NCI-H2081 (cell line): ENCODE measurements at places on chromosomes 12 and 14.

DNA sequence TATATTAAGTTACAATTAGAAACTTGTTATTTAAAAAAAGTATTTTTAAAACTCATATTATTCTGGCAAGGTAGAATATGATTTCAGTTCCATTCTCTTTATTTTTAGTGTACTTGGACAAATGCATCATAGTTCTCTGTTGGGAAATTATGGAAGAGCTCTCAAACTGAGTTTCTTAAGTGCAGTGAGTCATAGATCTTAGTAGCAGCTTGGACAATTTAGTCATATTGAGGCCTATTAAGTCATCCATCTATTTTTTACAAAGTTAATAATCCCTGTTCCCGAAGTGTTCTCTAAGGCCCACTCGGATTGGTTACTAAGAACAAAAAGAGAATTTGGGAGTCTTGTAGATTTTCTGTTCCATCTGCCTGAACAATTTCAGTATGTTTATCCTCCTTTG lies 113.9 kb downstream of the ANO4 start:
- no peak for DNase-seq

DNA sequence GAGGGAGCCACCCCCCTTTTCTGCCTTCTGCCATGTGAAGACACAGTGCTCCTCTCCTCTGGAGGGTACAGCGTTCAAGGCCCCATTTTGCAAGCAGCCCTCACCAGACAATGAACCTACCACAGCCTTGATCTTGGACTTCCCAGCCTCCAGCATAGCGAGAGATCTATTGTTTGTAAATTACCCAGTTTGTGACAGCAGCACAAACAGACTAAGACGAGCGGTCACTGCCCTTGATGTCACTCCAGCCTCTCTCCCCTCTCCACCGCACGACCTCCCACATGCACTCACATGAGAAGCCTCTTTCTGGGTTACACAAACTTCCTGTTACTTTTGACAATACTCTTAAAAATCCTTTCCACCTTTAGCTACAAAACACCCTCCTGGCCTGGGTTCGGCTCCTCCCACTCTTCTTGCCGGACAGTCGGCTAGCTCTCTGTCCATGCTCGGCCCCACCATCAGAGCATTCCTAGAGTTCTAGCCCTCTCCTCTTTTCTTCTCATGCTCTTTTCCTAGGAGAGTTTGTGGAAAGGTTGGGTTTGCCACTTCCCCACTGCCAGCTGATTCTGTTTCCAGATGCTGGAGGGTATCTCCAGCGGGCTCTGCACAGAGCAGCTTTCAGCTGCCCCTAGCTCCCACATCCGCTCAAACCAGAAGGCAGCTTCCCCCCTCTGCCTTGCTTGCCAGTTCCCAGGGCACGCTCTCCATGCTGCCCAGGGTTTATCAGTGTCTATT lies 124.3 kb downstream of the FOXN3 start:
- no peak for DNase-seq

GRCh38 chr12:71626768-71627167 lies 36.9 kb downstream of the ZFC3H1 start:
- DNase-seq = no peak

- no peak for DNase-seq
These were observed 593.0 kb upstream of the ATP2B1 start for GRCh38 chr12:90301561-90302133.

DNA sequence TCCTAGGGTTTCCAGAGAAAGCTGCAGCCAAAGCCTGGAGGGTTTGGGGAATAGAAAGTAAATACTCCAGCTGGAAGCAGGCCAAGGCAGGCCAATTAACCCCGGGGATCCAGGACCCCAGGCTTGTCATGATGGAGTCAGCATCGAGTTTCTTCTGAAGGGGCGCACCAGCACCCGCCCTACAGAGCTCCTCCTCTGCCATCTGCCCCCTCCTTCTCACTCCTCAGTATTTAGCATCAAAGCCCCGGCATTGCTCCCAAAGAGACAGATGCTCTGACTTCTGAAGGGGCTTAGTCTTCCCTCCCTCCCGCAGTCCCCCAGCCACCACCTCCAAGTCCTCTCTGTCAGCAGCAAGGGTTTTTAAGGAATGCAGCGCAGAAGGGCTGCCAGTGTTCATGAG lies 285.1 kb upstream of the NOS1 start:
- peak; percentile 12 for DNase-seq

DNA sequence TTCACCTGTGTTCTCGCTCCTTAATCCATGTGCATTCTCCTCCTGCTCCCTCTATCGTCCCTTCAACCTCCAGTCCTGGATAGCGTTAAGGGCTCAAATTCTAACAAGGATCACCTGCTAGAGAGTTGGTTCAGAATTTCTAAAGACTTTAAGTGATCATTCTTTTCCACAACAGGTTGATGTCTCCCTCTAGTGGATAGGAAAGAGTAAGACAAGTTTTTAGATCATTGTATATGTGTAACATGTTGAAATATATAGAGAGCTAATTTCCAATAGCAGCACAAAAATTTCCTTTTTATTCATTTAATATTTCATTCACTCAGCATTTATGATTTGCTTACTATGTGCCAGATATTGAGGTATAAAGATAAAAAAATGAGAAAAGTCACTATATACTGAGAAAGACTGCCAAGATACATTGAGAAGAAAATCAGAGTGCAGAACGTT lies 9.3 kb upstream of the ESR2 start:
- peak; percentile 60 for DNase-seq

- no peak for DNase-seq
These were observed 34.9 kb upstream of the EML1 start for GRCh38 chr14:99758121-99758821.
